ENCODE measurements at places on chromosomes 3 and 15.
A peak's percentile ranks its signal among the peaks of the same experiment; 100 is the strongest.

GRCh38 chr3:51686512-51687215 lies 15.6 kb downstream of the TEX264 start:
- DNase-seq = no peak

DNA sequence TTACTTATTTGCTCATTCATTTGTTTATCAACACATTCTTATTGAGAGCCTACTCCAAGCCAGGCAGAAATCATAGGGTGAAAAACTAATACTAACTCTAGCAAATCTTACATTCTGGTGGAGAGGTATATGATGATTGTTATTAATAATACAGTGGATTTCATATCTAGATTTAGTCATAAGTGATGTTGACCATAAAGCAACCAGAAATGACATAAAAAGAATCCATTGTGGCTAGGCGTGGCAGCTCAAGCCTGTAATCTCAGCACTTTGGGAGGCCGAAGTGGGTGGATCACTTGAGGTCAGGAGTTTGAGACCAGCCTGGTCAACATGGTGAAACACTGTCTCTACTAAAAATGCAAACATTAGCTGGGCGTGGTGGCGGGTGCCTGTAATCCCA lies 26.2 kb upstream of the IL20RB start:
- DNase-seq = no peak

GRCh38 chr15:73997986-73998385 lies 3.5 kb downstream of the PML start:
- no peak for DNase-seq

GRCh38 chr15:51218299-51218938 lies 120.0 kb downstream of the CYP19A1 start:
- peak; percentile 30 for DNase-seq

- no peak for DNase-seq
These were observed 81.6 kb upstream of the ROBO2 start for GRCh38 chr3:76958274-76958673.

DNA sequence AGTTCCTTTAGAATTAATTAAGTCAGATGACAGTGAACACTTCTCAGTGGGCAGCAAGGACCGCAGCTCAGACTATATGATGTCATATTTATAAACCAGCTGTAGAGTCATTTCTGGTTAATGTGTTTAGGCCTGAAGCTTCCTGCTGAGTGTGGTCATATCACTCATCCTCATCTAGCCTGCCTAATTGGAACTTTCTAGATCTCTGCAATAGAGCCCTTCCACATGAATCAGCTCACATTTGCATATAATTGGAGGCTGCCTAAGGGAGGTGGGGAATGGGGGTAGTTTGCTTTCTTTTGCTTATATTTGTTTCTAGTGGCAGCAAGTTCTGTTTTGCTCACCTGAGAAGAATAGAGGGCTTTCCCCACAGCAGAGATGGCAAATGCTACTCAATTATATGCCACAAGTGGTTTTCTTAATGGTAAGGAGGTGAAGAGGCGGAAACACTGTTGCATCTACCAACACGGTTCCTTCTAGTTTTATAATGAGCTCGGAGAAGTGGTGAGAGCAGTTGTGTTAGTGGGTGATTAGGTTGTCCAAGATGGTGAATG lies 148.1 kb downstream of the KLHL25 start:
- DNase-seq = no peak

DNA sequence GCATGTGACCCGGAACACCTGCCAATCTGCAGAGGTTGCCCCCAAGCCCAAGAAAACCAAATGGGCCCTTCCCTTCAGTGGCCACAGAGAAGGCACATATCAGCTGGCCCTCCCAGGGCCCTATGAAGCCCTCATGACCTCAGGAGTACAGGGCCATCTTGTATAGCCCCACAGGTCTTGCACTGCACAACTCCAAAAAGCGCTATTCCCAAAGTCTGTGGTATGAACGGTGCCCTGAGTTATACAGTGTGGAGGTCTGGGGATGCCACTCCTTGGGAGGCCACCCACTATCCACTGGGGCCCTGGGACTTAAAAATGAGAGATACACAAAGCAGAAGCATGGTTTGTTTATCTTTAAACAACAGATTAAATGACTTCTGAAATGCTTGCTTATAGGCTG lies 61.5 kb downstream of the CAPN7 start:
- DNase-seq = no peak

- DNase-seq = no peak
These were observed 52.2 kb downstream of the IGF1R start for GRCh38 chr15:98700519-98700918.

- DNase-seq = no peak
These were observed 42.6 kb downstream of the CD200R1L start for GRCh38 chr3:112804021-112804420.

DNA sequence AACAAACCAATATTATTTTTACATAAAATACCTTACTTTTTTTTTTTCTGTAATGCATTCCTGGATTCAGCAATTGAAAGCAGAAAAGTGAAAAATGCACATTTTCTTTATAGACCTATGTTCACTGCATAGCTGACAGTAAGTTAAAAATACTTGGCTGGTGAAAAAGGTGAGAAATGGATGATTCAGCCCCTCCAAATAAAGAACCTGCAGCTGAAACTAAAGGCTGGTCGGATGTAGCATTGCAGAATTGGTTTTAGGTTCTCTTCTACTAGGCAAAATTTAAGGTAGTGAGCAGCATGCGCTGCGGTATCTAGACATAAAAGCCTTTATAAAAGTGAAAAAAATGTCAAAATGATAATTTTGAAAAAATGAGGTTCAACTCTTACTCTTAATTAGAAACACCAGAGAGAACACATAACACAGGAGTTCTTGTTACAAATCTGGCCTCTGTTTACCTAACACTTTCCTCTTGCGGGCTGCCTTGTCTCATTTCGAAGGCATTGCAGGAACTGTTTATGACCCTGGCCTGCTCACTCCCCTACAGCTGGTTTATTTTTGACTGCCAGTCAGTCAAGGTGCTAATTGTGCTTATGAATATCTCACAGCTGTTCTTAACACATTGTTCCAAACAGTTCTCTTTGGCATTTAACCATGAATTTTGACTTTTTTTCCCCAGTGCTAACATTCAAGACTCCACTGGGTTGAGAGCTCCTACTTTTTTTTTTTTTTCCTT lies 455.4 kb upstream of the TBL1XR1 start:
- peak; percentile 25 for DNase-seq

DNA sequence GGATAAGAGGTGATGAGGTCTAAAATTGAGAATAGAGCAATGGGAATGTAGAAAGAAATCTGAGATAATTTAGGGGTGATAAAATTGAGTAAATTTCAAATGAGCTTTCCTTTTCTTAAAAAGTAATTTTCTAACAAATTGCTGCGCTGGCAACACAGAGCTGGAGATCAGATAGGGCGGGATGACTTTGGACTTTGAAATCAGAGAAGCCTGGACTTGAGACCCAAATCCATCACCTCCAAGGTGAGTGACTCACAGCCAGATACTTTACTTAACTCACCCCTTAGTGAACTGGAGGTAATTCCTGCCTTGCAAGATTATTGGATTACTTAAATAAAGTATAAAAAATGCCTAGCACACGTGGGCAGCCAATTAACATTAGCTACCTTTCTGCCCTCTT lies 80.8 kb downstream of the P2RY1 start:
- no peak for DNase-seq

- no peak for DNase-seq
These were observed 31.2 kb downstream of the SPATA12 start for GRCh38 chr3:57091521-57092273.

- DNase-seq = no peak
These were observed 48.5 kb downstream of the ZDHHC19 start for GRCh38 chr3:196162679-196163078.

GRCh38 chr3:52494886-52495495 lies at the start of gene STAB1:
STAB1 (plus strand) TSS chr3:52495338; CDS start chr3:52495414, 76 bp downstream.
- no peak for DNase-seq

DNA sequence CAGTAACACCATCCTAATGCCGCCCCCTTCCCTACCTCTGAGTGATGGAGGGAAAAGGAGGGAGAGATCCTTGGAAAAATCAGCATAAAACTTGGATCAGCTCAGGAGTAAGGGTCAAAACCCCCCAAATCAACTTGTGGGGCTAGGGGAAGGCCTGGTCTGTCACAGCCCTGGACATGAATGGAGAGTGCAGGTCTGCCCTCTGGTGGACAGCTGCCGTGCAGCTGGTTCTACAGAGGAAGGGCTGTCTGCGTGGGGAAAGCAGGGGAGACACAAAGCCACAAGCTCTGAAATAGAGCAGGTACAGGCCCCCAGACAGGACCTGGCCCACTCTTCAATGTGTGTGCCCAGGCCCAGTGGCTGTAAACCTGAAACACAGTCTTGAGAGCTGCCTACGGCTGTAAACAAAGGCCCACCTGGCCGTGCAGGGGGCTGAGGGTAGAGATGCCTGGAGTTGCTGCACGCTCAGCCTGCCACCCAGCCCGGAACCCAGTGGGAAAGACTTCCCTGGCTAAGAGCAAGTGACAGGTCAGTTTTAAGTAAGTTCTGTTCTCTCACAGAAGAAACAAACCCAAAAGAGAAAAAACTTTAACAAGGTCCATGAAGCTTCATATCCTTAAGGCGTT lies 16.4 kb downstream of the CLK3 start:
- DNase-seq = peak; percentile 78

DNA sequence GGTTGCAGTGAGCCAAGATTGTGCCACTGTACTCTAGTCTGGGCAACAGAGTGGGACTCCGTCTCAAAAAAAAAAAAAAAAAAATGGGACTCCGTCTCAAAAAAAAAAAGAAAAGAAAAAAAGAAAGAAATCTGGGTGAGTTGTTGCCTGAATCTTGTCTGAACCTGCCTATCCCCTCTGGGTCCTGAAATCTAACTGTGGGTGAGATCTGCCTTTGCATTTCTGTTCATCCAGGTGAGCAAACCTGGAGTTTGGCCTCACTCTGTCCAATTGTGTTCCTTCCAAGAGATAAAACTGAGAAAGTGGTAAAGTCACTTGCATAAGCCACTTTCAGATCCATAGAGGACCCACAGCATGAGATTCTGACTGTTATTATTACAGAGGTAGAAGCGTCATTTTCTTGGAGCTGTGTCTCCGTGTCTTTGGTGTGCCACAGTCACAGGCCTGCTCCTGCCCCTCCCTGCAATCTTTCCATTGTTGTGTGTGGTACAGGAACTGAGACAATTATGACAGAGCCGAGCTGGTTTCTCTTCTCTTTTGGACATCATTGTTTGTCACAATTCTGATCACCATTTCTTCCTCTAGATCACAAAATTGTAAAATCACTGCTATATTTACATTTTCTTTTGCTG lies 235.9 kb downstream of the LPP start:
- DNase-seq = no peak

- DNase-seq = no peak
These were observed 11.3 kb downstream of the GTPBP8 start for GRCh38 chr3:113002037-113002436.

DNA sequence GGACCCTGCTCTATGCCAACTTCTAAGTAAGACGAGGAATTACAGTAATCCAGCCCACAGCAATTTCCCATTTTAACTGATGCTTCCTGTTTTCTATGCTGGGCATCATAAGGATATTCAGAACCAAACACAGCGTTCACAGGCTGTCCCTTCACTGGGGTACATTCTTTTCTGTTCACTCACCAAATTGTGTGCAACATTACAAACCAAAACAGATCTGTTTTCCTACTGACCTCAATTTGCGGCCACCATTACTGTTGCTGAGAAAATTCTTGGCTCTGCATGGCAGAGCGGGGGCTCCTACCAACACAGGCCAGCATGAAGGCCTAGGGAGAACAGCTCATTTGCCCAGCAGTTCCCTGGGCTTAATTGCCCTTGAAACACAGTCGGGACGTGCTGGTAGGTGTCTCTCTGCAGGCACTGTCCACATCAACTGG lies 76.5 kb downstream of the MYO1E start:
- DNase-seq = no peak

DNA sequence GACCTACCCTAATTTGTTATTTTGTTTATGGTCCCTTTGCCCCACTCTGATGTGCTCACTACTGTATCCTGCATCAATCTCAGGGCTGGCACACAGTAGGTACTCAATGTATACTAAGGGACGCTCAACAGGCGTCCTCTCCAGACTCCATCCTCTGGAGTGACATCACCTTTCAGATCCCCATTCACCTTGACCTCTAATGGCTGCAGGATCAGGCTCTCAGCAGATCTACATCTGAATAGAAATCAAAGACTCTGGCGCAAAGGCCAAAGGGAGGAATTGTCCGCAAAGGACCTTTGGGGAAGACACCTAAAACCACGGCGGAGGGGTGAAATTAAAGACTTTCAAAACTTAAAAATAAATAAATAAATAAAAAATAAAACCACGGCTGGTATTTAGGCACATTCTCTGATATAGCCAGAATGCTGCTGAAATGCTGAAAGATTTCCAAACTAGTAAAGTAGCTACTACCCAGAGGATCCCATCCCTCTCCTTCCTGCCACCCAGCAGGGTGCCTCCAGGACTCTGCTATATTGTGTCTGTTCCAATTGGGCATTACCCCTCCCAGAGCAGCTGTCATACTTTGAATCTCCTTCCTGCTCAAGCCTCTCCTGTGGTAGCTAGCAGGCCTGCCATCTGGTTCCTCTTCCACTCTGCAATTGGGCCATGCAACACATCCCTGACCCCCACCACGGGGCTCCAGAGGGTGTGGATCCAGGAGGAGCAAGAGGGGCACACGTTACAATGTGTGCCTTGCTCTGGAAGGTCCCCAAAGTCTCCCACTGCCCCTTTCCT lies 6.1 kb downstream of the SHF start:
- DNase-seq = no peak

GRCh38 chr3:122727294-122727693 lies 46.7 kb downstream of the PARP14 start:
- DNase-seq = peak; percentile 14

- no peak for DNase-seq
These were observed 6.5 kb upstream of the HPS3 start for GRCh38 chr3:149122721-149123578.

DNA sequence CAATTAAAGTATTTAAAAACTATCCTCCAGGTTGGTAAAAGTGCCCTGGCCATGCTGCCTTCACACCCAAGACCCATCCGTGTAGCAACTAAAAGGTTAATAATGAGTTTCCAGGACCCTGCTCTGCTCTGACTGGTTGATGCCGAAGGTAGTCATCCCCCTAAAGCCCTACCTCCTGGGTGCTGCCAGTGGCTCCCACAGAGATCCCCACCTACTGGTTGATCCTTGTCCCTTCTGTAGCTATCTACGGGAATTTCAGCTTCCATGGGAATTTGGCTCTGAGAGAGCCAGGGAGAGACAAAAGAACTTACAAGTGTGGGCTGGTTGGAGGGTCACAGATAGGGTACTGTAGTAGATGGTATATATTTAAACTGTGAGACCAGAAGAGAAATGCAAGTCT lies 110.6 kb upstream of the NANOGP8 start:
- DNase-seq = no peak

DNA sequence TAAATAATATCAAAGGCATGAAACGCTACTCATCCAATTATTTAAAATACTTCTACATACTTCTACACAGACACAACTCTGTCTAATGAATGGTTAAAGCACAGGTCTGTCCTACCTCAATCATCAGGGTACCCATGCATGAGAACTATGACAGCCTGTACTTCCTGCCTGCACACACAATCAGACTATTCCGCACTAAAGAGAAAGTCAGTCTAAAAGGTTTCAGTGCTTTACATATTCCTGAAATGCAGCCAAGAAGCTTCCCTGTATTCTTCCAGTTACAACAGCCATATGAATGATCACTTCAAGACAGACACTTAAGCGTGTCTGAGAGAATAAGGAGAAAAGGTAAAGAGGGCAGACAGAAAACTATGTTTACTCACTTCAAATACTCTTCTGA lies 58.8 kb downstream of the TUBGCP4 start:
- DNase-seq = no peak

Measured in RPMI8226 (cell line).